ENCODE measurements at places on chromosomes 7 and 10.

GRCh38 chr7:43124388-43124787 lies 11.9 kb downstream of the HECW1 start:
- no peak for DNase-seq

DNA sequence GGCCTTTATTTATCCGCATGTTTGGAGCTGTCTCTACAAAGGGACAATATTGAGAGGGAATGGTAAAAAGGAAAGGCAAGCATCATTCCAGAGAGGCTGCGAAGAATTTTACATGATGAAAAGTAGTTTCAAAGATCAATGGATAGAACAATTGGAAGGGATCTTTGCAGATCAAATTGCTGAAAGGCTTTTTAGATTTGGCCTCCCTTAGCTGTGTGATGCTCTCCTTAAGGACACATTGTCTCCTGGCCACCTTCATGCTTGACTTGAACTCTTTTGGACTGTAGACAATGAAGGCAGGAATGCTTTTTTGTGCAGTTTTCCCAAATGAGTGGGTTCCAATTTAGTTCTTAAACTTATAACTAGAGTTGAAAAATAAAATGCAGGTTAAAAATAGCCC lies 344.7 kb downstream of the ARL4A start:
- DNase-seq = no peak

- DNase-seq = no peak
Measured at GRCh38 chr7:30091491-30091912, 43.3 kb upstream of the MTURN start.

DNA sequence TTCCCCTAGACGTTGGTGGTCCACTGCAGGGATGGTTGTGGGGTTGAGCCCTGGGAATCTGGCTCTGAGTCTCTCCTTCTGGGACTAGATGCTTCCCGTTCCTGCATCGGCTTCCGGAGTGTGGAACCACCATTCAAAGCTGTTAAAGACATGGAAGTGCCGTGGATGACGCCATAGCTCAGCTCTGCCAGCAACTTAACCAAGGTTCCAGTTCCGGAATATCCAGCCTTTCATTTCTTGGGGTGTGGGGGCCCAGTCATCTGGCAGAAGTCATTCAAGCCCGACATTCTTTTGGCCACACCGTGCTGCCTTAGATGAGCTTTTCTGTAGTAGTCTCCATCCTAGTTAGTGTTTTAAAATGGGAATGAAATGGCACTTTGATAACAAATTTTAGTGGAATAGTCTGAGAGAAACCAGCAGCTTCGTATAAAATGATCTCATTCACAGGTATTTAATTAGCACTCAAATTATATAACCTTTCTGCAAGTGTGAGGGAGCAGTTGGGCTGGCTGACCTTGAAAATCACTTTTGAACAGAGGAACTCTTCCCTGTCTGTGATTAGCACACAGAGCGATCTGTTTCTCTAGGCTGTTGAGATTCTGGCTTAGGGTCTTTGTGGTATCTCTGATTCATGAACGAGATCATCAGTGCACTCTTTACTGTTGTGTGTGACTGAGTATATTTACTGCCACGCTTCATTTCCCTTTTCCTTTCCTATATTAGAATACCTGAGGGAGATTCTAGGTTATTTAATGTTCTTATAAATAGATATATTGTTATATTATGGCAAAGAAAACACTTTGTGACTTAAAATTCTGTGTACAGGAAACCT lies 19.9 kb downstream of the LMTK2 start:
- DNase-seq = no peak

Data from stimulated activated CD4-positive, alpha-beta T cell treated with anti-CD3 and anti-CD28 coated beads, Interleukin-15, amount 100 ng/mL, for 1 hour (primary cell).